Forelimb muscle (tissue), 1 donor: ENCODE measurements at places on chromosomes 3 and 15. TPM values are rescaled to one million over a fixed set of nuclear protein-coding genes. Genes with fewer than 3 reads are reported as not detected.

FBXO40 gene
- 3.4 TPM for polyA plus RNA-seq

ST8SIA2 gene
- polyA plus RNA-seq, result 15.6 TPM

SLMAP gene
- 84.1 TPM for polyA plus RNA-seq

IMPG2 gene
- polyA plus RNA-seq, result 1.8 TPM

SERINC4 gene
- 0.42 TPM for polyA plus RNA-seq

GPR62 gene
- polyA plus RNA-seq, result 0.89 TPM

GPR149 gene
- polyA plus RNA-seq, result 0.10 TPM

XYLB gene
- 2.9 TPM for polyA plus RNA-seq

DNA sequence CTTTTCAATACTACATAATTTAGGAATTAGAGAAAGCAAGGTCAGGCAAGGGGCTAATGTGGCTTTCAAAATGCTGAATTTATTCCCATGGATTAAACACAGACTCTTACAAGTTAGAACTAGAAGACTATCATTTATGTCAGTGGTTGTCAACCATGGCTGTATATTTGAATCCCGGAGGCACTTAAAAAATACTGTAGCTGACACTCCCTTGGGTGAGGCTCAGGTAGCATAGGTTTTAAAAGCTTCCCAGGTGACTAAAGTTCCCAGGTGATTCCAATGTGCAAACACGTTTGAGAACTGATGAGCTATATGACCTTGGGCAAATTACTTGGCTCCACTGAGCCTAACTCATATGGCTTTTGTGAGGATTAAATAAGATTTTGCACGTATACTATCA is 29.6 kb downstream of the AAGAB start:
- no peak for DNase-seq

DNA sequence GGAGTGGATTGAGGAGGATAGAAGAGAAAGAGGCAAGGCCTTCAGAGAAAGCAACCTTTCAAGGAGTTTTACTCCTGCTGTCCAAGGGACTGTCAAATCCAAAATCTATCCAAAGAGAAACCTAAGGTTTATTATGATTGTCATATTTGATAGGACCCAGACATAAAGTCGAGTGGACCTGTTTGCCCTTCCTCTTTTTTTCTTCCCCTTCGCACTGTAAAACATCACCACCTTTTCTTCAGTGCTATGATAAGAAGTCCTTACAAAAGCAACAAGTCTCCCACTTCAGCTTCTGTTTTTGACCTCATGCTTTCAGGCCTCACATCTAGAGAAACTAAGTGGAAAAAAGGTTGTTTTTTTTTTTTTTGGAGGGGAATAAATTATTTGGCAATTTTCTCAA is 73.0 kb downstream of the TRPC1 start:
- no peak for DNase-seq

DNA sequence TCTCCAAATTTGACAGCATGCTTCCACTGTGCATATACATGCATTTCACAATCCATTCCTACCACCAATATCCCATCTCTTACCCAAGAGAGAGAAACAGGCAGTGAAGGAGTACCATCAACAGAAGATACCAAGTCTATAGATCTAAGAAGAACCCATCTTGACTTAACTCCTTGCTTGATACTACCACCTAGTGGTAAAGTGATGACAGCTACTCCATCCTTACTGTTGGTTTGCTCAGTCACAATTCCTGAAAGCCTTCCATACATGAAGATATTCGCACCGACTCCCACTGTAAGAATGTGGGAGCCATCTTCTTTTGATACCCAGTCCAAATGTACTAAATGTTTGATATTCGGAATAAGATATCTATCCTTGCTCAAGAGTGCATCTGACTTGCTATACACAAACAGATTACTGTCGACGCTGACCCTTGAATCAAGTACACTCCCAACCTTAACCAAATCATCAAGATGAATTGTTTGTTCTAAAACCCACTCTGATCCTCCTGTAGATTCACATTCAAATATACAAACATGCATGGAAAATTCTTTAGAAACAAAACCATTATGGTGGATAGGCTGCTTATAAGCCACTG is 123.1 kb downstream of the DMXL2 start:
- DNase-seq, result no peak

DNA sequence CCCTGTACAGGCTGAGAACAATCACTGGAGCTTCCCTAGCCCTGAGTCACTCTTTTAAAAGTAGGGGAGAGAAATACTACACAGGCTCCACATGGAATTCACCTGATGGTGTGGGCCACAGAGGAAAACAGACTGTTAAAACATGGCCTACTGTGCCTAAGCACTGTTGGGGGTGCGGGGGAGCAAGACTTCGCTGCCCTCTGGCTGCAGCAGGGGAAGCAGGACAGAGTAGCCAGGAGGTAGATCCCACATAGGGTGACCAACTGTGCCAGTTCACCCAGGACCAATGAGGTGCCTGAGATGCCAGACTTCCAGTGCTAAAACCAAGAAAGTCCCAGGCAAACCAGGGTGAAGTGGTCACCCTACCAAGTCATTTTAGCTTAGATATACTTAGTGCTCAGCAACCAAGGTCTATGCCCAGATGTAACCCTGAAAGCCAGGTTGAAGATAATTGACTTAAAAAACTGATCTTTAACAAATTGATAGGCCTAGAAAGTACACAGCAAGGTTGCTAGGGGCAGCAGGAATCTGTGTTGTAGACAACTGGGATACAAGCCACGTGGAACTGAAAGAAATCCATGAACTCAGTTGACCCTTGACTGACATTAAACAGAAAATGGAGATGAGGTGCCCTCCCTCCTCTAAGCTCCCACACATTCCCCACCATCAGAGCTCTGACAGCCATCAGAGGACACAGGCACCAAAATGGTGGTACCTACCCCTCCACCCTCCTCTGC is 344.2 kb upstream of the PPP2R3A start:
- no peak for DNase-seq

- DNase-seq, result no peak
Measured at GRCh38 chr15:94666553-94666952, 435.2 kb downstream of the MCTP2 start.

GRCh38 chr3:100463002-100463401 is 29.4 kb upstream of the TMEM45A start:
- DNase-seq, result peak; percentile 11

DNA sequence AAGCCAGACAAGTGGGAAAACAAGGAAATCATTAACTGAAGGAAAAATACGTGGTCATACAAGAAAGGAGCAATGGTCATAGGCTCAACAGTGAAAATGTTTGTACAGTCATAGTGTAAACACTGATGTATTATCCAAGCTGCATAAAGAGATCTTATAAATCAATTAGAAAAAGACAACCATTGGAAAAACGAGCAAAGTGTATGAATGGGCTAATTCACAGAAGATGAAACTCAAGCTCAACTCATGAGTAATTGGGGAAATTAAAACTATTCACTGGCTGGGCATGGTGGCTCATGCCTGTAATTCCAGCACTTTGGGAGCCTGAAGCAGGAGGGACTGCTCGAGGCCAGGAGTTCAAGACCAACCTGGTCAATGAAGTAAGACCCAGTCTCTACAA is 6.4 kb upstream of the IGF2BP2 start:
- DNase-seq, result no peak

DNA sequence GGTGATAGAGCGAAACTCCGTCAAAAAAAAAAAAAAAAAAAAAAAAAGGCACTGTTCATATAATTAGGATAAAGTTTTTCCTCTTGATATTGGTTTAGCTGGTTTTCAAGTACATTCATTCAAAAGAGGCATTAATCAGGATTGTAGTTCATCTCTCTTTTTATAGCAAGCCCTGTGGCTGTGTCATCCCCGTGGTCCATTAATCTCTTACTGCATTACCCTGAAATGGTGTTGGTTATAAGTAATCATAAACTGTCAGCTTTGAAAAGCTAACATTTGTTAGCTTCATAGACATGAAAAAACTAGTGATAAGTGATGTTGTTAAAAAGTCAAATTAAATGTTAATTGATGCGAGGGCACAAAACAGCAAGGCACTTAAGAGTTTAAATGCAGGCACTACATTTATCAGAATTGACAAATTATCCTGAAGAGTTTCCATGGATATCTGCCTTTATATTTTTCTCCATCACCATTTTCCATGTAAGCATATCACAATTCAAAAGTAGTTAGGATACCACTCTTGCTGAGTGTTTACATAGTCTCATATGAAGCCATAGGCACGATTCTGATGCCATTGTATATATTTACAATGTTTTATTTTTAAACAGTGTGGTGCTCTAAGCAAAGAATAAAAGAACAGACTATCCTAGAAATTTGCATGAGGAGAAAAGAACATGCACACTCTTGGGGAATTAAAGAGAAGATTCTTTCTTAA is 193.1 kb downstream of the OTOL1 start:
- DNase-seq, result no peak

GRCh38 chr3:12303534-12303933 is 14.7 kb downstream of the PPARG start:
- DNase-seq, result no peak

GRCh38 chr15:73258271-73259108 is 110.3 kb downstream of the HCN4 start:
- no peak for DNase-seq

DNA sequence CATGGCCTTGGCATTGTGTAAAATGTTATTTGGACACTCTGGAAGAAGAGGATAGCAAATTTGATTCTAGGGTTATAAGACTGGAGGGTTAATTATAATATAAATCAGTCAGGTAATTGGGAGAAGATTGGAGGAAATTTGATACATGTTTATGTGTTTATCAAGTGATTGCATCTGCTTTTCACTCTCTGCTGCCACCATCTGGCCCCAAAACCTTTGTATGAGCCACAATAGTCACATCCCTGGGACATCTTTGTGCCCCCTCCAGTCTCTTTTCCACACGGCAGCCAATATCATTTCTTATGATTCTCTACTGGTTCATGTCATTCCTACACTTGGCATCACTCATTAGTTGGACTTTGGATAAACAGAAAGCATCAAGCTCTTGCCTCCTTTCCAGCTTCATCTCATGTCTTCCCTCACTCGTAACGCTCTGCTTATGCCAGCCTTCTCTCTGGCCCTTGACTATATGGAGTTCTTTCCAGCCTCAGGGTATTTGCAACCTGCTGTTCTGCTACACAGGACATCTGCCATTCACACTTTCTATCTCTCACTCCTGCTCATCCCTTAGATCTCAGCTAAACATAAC is 602.3 kb upstream of the SUCLG2 start:
- no peak for DNase-seq

- no peak for DNase-seq
Measured at GRCh38 chr3:184604615-184605290, 43.2 kb downstream of the EPHB3 start.

DNA sequence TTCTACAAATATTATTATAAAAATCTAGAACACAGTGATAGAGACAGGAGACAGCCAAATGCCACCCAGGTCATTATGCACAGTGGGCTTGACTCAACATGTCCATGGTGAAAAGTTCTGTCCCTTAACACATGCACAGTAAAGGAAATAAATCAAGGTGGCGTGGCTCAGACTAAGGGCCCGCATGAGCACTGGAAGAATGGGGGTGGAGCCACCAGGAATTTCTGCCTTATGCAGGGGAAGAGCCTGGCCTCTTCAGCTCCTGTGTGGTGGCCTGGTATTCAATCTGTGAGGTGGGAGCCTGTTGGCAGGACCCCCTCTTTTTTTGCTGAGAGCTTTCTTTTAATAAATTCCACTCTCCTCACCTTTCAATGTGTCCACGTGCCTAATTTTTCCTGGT is 17.2 kb upstream of the SPG21 start:
- no peak for DNase-seq

- no peak for DNase-seq
Measured at GRCh38 chr3:58254144-58254543, 16.6 kb downstream of the ABHD6 start.

DNA sequence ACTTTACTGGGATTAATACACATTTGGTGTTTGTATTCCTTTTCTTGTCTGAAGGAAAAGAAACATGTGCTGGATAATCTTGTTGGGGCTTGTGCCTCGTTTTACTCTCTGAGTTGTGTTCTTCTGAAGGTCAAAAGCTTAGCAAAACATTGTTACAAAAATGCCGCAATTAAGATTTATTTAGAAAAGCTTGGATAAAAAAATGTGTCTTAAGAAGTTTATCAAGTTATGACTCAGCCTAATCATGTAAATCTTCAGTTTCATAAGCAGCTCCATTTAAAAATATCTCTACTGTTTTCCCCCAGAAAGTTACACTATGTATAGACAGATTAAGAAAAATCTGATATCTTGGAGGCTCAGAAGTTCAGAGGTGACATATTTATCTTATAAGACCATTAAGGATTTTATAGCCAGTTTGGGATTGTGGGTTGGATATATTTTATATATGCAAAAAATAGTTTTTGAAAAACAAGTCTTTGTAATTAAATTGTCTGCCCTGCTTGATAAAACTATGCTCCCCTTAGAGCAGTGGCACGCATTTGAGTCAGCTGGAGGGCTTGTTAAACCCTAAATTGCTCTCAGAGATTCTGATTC is 56.5 kb downstream of the CLDN11 start:
- no peak for DNase-seq

- DNase-seq, result no peak
Measured at GRCh38 chr3:142497729-142498128, 49.9 kb upstream of the XRN1 start.

DNA sequence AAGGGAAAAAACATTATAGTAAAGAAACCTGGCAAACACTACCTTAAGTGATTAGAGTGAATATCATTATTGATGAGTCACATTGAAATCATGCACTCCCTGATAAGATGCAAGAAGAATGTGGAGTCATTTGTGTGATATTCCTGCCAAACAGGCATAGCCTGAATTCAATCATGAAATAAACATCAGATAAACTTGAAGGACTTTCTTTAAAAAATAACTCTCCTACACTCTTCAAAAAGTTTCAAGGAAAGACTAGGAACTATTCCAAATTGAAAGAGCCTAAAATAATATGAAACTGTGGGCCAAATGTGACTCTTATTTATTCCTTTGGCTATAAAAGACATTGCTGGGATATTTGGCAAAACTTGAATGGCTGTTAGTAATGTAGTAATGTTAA is 625.7 kb upstream of the LMCD1 start:
- DNase-seq, result no peak

- DNase-seq, result no peak
Measured at GRCh38 chr3:78814893-78815562, 952.8 kb downstream of the ROBO1 start.

DNA sequence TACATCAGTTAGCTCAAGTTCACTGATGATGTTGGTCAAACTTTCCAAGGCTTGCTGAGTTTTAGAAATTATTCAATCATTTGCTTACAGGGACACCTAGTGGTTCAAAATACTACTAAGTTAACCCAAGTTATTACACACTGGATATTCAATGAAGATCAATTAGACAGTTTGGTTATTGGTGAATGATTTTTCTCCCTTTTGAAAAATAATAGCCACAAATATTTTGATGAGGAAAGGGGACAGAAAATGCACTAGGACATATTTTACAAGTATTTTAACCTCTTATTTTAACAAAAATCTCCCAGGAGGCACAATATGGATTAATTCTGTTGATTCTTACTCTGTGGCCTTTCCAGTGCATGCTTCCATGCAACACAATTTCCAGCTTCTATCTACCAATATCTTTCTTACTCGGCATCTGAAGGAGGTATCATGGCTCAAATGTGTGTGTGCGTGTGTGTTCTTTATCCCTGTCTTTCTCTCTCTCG is 20.1 kb upstream of the GOLGA6L2 start:
- DNase-seq, result no peak

GRCh38 chr15:66650433-66650832 is 51.6 kb upstream of the SMAD6 start:
- DNase-seq, result no peak
